ENCODE measurements at places on chromosomes 6 and 20.

DNA sequence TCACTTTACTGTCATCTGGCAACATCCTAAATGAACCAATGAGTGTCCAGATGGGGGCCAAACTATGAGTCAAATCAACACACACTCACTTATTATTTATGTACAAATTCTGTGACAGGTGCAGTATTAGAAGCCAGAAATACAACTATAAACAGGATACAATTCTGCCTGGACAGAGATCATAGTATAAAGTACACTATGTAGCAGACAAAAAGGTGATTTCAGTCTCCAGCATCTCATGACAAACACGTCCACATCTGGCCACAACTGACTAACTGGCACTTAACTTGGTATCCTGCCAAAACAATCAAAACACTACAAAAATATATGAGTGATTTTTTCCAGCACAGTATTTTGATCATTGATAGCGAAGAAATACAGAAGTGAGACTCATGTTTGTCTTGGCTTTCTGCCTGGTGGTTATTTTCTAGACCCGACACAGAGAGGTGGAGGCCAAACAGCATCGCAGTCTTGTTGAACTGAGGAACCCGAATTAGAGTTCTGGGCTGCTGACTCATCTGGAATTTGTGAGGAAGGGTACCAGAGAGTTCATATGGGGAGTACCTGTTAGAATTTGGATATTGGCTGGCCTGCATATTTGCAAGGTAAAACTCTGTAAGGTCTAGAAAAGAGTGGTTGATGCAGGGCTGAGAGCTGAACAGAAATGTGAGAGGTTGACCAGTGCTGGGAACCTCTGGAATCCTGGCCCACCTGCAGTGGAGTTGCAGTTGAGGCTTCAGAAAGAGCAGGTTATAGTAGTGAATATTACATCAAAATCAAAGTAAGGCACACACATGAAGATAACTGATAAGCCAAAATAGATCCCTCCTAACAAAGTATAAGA is 475.2 kb downstream of the PTPRT start:
- no peak for DNase-seq

- DNase-seq: no peak
These were observed 13.4 kb upstream of the SERPINB1 start for GRCh38 chr6:2855061-2855519.

DNA sequence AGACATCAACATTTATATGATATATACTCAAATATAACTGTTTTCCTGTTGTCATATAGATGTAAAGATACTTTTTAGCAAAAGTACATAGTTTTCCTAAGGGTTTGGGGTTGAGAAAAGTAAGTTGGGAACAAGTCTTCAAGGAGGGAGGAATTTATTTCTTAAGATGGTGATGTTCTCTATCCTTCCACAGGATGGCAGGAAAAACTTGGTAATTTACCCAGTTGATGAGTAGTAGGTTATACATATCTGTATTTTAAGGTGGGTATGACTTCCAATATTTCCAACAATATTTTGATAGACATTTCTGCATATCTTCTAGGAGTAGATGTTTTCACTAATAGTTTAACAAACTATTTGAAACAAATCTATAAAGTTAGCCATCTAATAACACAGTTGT is 254.4 kb downstream of the RIMS1 start:
- DNase-seq: no peak

DNA sequence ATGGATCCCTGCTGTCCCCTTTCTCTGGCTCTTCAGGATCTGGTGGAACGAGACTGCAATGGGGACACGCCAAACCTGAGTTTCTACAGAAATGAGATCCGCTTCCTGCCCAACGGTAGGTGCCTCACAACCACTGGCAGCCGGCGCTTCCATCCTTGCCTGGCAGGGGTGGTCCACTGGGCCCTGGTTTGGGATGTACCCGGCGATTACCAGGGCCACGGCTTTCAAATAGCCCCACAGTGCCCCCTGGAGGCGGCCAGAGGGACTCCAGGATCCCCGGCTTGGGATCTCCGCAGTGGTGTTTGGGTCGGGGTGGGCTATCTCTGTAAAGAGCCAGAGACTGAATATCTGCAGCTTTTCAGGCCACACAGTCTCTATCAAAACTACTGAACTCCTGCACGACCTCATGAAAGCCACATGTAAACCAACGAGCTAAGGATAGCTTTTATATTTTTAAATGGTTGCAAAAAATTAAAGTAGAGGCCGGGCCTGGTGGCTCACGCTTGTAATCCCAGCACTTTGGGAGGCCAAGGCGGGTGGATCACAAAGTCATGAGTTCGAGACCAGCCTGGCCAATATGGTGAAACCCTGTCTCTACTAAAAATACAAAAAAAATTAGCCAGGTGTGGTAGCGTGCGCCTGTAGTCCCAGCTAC is 3.7 kb downstream of the OGFR start:
- DNase-seq: peak; percentile 64

DNA sequence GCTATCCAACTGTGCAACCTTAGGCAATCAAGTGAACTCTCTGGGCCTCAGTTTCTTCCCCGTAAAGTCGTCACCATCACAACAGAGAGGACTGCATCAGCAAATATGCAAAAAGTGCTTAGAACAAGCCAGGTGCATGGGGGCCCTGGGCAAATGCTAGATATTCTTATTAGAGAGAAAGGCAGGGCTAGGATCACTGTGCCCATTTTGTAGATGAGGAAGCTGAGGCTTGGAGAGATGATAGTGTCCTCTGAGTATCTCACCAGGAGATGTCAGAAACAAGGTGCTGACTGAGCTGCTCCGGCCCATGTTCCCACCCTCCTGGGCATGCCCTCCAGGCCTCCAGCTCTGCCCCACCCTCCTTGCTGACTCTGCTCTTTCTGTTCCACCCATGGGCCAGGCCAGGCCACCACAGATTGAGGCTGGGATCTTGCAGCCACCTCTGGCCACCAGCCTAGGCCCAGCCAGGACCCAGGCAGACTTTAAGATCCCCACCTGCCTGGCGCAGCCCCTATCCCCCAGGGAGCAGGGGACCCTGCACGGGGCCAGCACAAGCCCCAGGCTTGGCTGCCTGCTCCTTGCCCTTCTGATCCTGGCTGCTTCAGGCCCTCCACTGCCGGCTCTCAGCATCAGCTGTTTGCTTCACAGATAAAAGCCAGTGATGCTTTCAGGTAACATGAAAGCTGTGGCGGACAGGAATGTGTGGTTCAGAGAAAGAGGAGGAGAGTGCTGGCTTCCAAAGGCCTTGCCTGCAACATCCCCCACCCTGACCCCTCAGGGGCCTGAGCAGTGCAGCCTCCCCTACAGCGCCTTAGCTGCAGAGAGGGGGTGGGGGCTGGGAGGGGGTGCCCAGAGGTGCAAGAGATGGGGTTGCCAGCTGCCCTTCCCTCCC is 47.6 kb downstream of the GRM4 start:
- DNase-seq: no peak

DNA sequence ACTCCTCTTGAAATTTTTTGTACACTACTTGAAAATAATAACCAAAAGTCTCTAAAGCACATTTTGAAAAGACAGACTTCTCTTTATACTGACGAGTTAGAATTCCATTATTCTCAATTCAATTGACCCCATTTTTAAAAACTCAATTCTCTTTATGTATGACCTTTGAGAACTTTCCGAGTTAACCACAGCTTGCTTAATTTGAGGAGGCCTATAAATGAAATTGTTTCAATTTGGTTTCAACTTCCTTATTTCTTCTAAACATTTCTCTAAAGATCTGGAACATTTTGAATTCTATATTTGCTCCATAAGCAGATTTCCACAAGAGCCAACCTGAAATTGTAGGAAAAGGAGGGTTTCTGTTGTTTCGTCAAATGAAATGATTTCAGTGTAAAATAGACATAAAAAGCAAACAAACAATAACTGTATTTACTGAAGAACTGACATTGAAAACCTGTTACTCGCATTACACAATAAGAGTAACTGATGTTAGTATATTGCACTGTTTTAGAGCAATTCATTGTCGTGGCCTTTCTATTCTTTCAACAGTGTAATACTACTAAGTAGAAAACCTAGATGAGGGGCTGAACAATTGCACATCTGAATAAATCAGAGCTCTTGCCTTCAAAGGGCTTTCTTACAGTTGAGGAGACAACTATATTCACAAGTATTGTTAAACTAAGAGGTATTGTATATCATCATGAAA is 223.6 kb downstream of the HIVEP2 start:
- peak; percentile 43 for DNase-seq

DNA sequence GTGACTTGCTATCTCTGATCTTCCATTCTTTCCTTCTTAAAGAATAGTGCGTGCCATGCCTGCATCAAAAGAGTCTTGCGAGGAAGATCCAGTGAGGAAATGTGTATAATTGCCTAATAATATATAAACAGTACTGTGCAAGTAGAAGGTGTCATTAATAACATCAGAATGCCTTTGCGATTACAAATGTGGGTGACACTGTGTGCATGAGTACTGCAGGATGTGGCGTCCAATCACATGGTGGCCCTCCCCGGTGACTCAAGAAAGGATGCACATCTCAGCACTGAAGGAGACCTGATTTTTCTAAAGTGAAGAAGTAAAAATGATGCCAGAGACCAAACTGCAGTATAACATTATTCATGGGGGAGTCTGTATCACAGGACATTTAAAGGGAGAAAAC is 107.5 kb upstream of the EDN1 start:
- peak; percentile 36 for DNase-seq

DNA sequence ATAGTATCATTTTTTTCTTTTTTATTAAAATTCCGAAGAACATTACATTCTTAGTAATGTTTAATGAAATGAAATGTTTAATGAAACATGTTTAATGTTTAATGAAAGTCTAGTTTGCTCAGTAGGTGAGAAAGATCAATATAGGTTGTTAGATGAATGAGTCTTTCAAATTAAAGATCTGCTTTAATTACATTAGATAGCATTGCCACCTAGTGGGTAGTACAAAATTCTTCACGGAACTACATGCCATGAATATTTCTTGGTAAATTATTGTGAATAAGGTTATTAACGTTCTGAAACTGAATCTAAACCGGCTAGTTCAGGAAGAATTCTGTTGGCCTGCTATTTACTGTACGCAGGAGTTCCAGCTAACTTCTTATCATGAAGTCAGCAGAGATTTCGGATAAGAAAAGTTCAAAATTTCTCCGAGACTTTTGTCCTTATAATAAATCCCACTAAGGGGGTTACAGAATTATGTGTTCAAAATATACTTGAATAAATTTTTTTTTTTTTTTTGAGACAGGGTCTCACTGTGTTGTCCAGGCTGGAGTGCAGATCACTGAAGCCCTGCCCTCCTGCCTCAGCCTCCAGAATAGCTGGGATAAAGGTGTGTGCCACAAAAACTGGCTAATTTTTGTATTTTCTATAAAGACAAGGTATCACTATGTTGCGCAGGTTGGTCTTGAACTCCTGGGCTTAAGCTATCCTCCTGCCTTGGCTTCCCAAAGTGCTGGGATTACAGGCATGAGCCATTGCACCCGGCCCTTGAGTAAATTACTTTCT is 7.9 kb upstream of the GMNN start:
- DNase-seq: peak; percentile 50

DNA sequence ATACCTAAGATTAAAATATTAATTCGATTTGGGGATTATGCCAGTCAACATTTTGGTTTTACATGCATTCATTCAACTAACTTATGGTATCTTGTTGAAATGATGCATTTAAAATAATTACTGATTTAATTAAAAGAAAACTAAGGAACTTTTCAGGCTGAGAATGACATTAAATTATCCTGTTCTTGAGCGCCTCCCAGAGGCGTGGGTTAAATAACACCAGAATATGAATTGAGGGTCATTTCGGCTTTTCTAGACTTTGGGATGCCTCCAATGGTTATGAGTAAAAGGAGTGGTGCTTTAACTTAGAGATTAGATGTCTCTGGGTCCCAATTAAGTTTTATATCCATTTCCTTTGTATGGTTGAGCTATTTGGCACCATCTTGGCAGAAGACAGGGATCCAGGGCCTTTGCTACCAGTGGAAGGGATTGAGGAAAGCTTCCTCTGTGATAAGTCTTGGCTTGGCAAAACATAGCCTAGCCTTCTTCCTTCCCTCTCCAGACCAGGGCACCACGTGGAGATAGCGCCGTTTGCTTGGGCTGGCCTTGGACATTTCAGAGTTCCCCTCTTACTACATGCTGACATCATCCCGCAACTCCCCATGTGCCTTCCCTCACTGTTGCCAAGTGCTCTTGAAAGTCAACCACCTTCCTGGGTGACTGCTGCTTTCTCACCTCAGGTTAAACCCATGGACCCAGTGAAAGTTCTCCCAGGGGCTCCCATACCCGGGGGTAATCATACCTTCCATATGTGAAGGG is 28.7 kb downstream of the GNAS start:
- DNase-seq: peak; percentile 15

GRCh38 chr20:64115171-64115911 is 8.0 kb upstream of the NPBWR2 start:
- DNase-seq: no peak

DNA sequence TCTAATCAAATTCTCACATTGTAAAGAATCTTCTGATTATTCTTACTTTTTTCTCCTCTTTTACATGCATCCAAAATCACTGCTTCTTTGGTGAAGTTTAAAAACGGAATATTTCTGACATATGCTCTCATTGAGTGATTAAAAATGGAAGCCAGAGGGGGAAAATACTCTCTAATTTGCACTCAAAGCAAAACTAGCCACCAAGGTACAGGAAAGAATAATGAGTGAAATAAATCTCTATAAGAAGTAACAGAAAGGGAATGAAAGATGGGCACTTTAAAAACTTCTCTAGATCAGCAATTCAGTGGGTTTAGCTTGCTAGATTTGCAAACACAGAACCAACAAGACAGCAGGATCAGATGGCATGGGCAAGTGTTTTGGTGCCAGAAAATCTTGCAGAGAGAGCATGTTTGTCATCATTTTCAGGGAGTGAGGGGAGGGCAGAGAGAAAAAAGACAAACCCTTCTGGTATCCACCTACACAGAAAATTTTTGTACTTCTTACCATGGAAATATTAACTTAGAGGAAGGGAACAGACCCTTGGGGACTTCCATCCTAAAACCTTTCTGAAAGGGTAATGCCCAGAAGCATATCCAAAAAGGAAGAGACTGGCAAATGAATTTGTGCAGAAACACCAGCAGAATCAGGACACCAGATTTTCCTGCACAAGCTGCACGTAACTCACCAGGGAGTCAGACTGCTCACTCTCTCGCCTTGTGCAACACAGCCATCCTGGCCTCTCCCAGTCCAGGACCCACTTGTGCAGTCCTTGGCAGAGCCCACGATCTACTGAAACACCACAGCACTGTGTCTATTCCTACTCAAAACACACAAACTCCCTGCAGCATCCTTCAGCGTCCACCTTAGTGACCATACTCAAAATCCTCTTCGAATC is 270.2 kb upstream of the PRDM1 start:
- DNase-seq: no peak
